CD4-positive, alpha-beta memory T cell (primary cell): ENCODE measurements at places on chromosomes 12 and 14. TPM values are rescaled to one million over a fixed set of nuclear protein-coding genes. Genes with fewer than 3 reads are reported as not detected.

Gene SLCO1B1
- total RNA-seq: not detected

Gene WNT1
- total RNA-seq: 1.8 TPM

Gene ABHD12B
- total RNA-seq: not detected

Gene CCDC198
- not detected for total RNA-seq

Gene EML5
- total RNA-seq: 5.6 TPM

Gene SDR39U1
- 109 TPM for total RNA-seq

Gene GPR65
- total RNA-seq: 14.2 TPM

Gene KCNJ8
- not detected for total RNA-seq

Gene LUM
- total RNA-seq: not detected

Gene CD163
- total RNA-seq: 5.9 TPM

Gene HHIPL1
- 0.42 TPM for total RNA-seq

Gene MSRB3
- total RNA-seq: not detected

Gene GUCY2C
- total RNA-seq: not detected

Gene LBHD2
- total RNA-seq: not detected

Gene ASCL1
- not detected for total RNA-seq

Gene IL23A
- 34.1 TPM for total RNA-seq

Gene HOXC12
- not detected for total RNA-seq

Gene BMAL2
- 0.32 TPM for total RNA-seq

Gene CEP128
- 20.1 TPM for total RNA-seq

Gene KIF5A
- 0.96 TPM for total RNA-seq

Gene C12orf60
- 1.3 TPM for total RNA-seq

Gene EPYC
- total RNA-seq: not detected

Gene POTEG
- not detected for total RNA-seq

Gene MYH6
- not detected for total RNA-seq

Gene DEGS2
- total RNA-seq: 0.14 TPM

Gene GZMB
- not detected for total RNA-seq

Gene TMPRSS12
- not detected for total RNA-seq

Gene DIO2
- total RNA-seq: not detected

Gene CCNB1IP1
- 21.2 TPM for total RNA-seq

Gene ITPR2
- total RNA-seq: 54.7 TPM

Gene TAS2R10
- total RNA-seq: 0.76 TPM

Gene AGAP2
- total RNA-seq: 66.7 TPM

Gene P2RX2
- not detected for total RNA-seq

Gene VWF
- 0.17 TPM for total RNA-seq

Gene SLC7A8
- 2.4 TPM for total RNA-seq

Gene MYO1A
- total RNA-seq: 1.2 TPM

Gene PRPH
- 0.39 TPM for total RNA-seq

Gene IL22
- not detected for total RNA-seq

Gene CLEC4A
- total RNA-seq: 2.1 TPM

Gene SLC17A8
- total RNA-seq: not detected

Gene INSM2
- total RNA-seq: not detected

Gene MAP3K9
- total RNA-seq: 5.8 TPM
